NCI-H1930 (cell line): ENCODE measurements at places on chromosomes 5 and 9.

DNA sequence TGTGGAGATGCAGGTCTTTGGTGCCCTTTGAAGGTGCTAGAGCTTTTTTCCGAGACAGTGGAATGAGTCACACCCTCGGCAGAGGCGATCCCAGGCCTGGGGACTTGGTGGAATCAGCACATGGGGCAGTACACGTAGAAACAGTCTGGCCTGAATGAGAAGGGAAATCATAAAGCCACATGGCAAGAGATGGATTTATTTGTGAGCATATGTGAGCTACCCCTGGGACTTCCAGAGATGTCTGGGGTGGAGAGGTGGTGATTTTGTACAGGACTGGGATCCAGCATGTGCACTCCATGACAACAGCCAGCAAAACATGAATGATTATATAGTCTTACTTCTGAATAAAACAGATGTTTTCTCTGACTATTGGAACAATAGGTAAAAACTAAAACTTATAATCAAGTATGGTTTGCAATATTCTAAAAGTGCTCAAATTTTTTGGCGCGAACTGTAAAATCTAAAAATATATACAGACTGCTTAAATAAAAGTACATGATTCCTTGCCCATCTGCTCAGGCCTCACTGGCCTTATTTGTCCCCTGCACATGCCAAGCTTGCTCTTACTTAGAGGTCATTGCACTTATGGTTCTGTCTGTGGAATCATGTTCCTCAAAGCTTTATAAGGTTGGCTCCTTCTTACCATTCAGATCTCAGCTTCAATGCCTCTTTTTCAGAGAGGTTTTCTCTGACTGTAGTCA lies 54.7 kb upstream of the SMARCA2 start:
- DNase-seq: no peak

GRCh38 chr5:30040488-30041118 lies 1152.9 kb upstream of the CDH6 start:
- DNase-seq: peak; percentile 74

DNA sequence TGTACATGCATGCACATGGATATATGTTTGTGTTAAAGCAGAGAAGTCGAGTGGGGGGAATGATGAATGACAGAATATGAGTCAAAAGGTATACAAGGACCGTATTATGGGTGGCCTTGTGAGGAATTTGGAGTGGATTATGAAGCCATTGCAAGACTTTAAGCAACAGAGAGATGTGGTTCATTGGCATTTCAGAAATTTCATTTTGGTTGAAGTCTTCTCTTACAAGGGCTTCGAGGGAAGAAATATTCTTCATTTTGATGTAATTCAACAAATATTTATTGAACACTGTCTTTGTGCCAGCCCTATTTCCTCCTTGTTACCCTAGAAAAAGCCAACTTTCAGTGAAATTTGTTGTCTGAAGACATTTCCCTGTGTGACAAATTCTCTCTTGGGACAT lies 83.9 kb upstream of the SLCO6A1 start:
- DNase-seq: no peak

DNA sequence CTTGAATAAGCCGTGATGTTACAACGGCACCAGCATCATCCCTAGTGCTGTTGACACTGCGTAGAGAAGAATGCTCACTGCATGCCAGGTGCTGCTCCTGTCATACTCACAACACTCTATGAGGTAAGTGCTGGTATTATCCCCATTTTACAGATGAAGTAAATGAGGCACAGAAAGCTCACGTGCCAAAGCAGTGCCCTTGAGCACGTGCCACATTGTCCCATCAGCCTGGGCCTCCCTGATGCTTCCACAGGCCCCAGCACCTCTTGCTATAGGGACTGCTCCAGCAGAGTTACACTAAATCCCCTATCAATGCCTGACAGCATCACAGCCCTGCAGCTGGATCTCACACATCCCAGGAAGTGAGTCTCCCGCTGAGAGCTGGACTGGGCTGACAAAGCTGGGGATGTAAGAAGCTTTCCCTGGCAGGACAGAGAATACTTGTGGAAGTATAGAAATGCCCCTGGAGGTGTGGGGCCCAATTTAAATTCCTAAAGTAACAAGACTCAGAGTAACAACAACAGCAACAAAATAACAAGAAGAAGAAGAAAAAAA lies 216.1 kb downstream of the FSTL4 start:
- no peak for DNase-seq

DNA sequence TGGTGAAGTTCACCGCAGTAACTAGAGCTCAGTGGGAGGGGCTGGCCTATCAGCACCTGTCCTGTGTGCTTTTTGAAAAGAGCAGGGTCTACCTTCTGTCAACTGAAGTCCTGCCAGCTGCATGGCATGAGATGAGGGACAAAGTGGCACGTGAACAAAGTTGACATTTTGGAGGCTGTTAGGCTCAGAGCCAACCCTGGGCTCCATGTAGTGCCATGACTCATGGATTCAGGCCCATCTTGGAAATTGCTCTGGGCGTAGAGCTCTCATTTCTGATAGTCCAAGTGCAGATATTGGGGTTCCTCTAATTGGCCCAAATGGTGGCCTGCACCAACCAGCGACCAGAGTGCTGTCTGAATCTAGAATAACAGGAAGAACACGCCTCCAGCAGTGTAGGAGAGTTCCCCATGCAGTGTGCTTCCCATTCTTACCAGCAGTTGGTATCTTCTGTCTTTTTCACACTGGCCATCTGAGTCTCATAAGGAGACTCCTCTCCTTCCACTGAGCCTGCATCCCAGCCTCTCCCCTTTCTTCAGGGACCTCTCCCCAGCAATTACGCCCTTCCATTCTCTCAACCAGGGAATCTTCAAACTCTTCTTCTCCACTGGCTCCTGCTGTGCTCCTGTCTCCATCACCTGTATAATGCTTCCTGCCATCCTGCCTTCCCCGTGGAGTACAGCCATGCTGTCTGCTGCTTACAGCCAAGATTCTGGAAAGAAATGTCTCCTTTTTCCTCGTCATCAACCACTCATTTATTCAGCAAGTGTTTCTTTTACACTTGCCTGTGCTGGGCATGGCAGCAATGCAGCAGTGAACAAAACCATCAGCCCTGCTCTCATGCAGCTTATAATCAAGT lies 30.4 kb downstream of the IRF1 start:
- DNase-seq: no peak

DNA sequence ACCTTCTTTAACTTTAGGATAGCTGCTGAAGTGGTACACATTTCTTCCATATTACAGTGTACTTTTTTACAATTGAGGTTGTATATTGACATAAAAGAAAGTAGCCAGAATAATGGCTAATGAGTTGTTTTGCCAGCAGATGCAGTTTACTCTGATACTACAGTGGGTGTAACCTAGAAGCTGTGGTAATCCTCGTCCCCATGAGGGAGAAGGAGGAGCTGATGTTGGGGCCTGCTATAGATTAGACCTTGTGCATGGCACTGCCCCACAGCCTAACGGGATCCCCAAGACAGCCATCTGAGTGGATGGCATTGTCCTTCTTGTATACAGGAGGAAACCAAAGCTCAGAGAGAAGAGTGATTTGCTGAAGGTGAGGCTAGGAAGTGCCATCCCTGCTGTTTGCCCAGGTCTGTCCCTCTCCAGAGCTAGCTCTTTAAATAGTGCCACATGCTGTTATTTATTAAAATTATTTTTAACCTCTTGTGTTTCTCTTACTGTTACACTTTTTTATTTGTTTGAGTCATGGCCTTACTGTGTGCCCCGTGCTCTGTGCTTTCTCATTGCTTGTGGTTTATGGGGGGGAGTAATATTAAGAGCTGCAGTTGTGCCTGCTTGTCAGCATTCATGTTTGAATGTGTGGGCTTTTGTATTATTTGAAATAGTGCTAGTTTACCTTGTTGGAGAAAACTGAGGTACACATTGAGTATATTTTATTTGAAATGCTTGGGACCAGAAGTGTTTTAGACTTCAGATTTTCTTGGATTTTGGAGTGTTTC lies 65.3 kb downstream of the ICE1 start:
- no peak for DNase-seq

DNA sequence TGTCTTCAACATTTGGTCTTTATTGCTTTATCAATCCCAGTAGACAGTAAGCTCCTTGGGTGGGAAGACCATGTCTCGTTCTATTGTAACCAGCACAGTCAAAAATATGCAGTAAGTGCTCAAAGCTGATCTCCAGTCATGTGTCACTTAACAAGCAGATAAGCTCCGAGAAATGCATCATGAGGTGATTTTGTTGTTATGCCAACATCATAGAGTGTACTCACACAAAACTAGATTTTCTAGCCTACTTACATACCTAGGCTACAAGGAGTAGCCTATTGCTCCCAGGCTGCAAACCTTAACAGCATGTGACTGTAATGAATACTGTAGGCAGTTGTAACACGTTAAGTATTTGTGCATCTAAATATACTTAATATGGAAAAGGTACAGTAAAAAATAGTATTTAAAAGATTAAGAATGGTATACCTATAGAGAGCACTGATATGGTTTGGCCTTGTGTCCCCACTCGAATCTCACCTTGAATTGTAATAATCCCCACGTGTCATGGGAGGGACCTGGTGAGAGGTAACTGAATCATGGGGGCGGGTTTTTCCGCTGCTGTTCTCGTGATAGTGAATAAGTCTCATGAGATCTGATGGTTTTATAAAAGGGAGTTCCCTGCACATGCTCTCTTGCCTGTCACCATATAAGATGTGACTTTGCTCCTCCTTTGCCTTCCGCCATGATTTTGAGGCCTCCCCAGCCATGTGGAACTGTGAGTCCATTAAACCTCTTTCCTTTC lies 39.8 kb upstream of the PCSK5 start:
- DNase-seq: no peak

- DNase-seq: no peak
Observed at GRCh38 chr5:53041071-53041692, 52.0 kb downstream of the ITGA2 start.

DNA sequence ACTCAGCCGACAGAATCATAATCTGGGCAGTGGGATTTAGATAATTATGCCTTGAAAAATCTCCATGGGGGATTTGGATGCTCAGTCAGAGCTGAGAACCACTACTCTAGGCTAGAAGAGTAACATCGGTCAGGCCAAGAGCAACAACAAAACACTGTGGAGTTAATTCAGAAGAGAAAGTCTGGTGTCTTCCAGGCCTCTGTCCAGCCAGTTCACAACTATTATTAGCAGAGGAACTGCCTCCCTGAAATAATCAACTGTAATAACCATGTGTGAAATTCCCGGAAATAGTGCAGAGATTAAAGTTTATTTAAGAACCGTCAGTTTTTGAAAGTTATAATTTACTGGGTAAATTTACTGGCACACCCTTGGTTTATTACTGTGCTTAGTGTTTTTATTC lies 8.2 kb upstream of the MARCHF3 start:
- no peak for DNase-seq

DNA sequence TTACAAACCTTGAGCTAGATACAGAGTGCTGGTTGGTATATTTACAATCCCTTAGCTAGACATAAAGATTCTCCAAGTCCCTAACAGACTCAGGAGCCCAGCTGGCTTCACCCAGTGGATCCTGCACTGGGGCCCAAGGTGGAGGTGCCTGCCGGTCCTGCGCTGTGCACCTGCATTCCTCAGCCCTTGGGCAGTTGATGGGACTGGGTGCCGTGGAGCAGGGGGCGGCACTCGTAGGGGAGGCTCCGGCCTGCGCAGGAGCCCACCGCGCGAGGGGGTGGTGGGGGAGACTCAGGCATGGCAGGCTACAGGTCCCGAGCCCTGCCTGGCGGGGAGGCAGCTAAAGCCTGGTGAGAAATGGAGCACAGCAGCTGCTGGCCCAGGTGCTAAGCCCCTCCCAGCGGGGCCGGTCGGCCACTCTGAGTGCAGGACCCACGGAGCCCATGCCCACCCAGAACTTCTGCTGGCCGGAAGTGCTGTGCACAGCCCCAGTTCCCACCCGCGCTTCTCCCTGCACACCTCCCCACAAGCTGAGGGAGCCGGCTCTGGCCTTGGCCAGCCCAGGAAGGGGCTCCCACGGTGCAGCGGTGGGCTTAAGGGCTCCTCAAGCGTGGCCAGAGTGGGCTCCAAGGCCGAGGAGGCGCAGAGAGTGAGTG lies 1464.7 kb downstream of the EFNA5 start:
- no peak for DNase-seq

DNA sequence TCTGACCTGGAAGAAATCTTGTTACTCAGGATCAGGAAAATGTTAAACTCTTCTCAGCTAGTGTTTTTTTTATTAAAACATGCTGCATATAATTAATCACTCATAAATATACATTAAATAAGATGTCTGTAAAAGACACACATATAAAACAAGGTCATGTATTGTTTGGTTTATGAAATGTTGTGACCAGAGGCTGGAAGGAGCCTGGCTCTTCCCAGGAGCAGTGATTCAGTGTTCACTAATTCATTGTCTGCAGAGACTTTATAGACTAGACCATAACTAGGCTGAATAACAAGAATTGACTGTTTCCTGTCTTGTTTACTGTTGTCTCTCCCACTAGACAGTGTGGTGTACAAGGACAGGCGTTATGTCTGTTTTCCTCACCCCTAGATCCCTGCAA lies 49.1 kb upstream of the ANKRD55 start:
- no peak for DNase-seq

- no peak for DNase-seq
Observed at GRCh38 chr5:151798674-151799073, 26.9 kb downstream of the G3BP1 start.

DNA sequence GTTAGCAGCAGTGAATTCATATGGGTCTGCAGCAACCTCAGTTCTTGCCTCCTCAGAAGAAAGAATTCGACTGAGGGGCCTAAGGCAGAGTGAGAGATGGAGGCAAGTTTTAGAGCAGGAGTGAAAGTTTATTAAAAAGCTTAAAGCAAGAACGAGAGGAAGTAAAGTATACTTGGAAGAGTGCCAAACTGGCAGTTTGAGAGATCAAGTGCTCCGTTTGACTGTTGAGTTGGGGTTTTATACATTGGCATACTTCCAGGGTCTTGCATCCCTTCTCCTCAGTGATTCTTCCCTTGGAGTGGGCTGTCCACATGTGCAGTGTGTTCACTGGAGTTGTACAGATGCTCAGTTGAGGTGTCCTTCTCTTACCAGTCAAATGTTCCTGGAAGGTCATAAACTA lies 203.6 kb downstream of the SPATA31D1 start:
- no peak for DNase-seq

DNA sequence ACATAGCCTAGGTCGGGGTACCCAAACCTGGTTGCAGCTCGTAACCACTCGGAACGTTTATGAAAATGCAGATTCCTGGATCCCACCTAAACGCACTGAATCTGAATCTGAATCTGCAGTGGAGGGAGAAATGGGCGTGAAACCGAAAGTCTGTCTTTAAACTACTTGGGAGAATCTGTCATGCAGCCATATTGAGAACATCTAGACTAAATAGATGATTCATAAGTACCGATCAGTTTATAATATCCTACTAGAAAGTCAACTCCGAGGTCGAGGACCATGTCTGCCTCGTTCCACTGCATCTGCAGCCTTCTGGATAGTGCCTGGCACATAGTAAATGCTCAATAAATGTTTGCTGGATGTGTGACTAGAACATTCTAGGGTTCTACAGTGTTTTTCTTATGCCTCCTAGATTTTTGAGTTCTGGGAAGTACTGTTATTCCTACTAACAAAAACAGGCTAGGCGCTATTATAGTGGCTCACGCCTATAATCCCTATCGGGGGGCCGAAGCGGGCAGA lies 632 bp downstream of the COQ4 start:
- DNase-seq: no peak

GRCh38 chr9:10208691-10209069 lies 404.1 kb downstream of the PTPRD start:
- DNase-seq: no peak
